CD4-positive, alpha-beta T cell treated with Interleukin-10 for 1 hour (primary cell): ENCODE measurements at places on chromosomes 16 and 17.

- DNase-seq = no peak
These were observed 140.4 kb upstream of the CA10 start for GRCh38 chr17:52298881-52299280.

DNA sequence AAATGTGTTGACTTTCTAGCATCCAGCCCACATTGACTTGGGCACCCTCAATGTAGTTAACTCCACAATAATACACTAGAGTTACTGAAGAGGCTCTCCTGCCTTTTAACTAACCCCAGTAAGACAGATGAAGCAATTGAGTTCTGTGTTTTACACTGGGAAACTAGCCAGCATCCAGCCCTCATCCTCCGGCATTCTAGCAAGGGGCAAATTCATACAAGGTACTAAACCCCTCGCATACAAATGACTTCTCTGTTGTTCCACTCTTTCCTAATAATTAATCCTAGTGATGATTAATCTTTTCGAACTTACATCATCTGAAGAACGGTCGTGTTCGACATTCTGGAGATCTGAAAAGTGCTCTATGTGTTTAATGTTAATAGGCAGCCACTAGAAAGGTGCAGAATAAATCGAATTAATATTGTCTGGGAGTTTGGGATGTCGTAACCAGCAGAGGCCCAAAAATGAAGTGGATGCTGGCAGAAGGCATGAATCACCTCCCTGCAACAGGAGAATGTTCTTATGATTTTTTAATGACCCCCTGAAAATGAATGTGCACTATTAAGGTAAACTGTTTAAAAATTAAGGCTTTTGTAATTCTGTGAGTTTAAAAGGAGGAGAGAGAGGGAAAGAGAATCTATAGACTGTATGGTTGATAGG lies 249.4 kb downstream of the SNX29 start:
- DNase-seq = no peak

GRCh38 chr17:31310260-31310659 lies 3.6 kb downstream of the EVI2B start:
- DNase-seq = peak; percentile 83

- no peak for DNase-seq
These were observed at the start of gene ITGAE for GRCh38 chr17:3800362-3801271. TSS of gene ITGAE (minus strand) at chr17:3801188. CDS start at chr17:3801144, 44 bp downstream.

DNA sequence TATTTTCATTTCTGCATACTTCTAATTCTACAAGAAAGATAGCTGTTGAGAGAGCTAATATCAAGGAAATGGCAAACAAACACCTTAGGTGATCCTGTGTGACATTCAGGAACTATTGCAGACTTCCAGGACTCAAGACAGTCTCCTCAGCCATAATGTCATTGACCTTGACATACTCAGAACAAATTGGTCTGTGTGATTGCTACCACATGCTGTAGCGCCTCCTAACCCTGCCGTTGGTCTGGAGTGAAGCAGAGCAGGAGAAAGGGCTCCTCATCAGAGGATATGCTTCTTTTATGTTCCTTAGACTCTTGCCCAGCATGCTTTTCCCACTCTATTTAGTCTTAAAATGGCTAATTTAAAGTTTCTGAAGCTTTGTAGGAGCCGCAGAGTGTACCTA lies 194.2 kb upstream of the TBX2 start:
- DNase-seq = no peak

DNA sequence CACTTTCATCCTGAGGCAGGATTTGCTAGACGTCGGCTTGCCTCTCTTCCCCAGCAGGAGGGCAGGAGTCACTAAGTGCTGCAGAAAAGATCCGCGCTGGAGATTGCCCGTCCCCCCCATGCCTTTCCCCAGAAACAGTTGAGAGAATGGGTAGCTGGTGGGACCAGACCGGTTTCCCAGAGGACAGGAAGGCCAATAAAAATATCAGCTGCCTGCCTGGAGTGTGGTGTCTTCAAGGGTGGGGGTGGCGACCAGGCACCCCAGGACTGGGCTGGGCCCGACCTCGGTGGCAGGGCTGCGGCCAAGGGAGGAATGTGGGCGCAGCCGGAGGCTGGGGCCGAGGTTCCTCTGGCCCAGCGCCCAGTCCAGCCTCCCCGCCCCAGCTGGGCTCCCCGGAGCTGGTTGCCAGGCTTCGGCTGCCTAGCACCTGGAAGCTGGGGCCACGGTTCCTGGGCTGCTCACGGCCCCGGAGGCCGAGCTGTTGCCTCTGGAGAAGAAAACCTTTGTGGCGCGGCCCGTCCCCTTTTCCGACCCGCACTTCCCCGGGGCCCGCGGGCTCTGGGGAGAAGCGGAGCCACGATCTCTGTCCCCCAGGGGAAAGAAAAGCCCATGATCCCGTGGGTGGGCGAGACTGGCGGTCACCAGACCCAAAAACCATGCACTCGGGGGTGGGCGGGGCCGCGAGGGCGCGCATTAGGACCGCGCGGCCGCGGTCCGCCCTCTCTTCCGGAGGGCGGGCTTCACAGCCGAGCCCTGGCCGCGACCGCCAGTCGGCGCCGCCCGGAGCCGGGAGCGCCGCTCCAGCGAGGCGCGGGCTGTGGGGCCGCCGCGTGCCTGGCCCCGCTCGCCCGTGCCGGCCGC lies at the start of gene TRAF4:
TSS of gene TRAF4 (plus strand) at position 769 of the 861 bp plus-strand sequence. CDS start 102 bp downstream, outside the sequence.
- peak; percentile 80 for DNase-seq

DNA sequence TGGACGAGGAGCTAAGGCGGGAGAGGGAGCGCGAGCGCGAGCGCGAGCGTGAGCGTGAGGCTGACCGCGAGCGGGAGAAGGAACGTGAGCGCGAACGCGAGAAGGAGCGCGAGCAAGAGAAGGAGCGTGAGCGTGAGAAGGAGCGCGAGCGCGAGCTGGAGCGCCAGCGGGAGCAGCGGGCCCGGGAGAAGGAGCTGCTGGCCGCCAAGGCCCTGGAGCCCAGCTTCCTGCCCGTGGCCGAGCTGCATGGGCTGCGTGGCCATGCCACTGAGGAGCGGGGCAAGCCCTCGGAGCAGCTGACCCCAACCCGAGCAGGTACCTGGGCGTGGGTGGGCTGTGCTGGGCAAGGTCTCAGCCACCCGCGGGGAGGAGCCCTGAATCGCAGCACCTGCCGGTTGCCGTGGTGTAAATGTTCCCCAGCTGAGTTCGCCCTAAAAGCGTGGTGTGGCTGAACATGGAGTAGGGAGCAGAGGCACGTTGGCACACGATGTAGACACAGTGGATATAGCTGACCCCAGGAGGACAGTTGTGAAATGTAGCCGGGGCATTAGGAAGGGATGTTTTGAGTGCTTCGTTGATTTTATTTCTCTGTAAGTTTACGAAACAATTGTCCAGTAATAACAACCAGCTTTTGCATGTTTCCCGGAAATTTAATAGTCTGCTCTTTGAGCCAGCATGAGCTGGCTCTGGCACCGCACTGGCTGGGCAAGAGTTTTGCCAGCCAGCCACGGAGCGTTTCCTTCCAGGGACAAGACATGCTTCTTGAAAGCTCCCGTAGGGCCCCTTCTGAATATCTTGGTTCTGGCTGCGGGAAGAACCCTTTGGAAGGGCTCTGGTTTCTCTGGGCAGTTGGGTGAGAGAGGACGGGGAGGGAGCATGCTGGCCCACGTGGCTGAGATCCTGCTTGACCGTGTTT lies 32.1 kb downstream of the GINS2 start:
- DNase-seq = no peak

GRCh38 chr16:24580665-24581064 lies 41.3 kb downstream of the RBBP6 start:
- no peak for DNase-seq

- no peak for DNase-seq
These were observed 44.0 kb downstream of the IRX6 start for GRCh38 chr16:55367866-55368603.

- DNase-seq = peak; percentile 47
These were observed 14.4 kb upstream of the GPRC5B start for GRCh38 chr16:19898924-19899604.

GRCh38 chr17:50170662-50171370 lies 5.0 kb downstream of the SGCA start:
- DNase-seq = no peak

DNA sequence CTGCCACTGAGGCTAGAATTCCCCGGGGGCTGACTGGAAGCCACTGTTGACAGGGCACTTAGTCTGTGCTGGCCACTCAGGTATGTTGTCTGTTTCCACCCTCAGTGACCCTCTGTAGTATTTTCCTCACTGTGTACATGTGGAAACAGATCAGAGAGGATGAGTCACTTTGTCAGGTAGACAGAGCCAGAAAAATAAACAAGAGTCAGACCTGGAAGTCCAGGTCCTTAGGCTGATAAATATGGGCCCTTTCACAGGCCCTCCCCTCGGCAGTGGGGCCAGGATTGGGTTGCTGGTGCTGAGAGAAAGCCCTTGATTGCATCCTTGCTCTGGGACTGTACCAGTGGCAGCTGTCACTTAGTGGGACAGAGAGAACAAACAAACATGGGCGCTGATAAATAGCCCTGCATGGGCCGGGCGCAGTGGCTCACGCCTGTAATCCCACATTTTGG lies 21.3 kb downstream of the PGS1 start:
- no peak for DNase-seq

- no peak for DNase-seq
These were observed 567 bp downstream of the UBB start for GRCh38 chr17:16381496-16381820.

DNA sequence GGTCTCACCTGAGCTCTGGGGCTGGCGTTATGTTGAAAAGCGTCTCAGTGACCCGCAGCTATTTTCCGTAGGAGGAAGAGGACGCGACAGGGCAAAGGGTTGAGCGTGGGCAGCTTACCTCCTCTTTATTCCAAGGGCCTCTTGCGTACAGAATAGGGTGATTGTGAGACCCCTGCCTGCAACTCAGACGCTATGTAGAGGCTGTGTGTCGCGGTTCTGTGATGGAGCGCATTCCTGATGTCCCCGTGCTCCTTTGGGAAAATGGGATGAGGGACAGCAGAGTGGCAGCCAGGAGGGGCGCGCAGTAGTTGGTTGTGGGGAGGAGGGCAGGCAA lies 531 bp upstream of the CDH8 start:
- no peak for DNase-seq

DNA sequence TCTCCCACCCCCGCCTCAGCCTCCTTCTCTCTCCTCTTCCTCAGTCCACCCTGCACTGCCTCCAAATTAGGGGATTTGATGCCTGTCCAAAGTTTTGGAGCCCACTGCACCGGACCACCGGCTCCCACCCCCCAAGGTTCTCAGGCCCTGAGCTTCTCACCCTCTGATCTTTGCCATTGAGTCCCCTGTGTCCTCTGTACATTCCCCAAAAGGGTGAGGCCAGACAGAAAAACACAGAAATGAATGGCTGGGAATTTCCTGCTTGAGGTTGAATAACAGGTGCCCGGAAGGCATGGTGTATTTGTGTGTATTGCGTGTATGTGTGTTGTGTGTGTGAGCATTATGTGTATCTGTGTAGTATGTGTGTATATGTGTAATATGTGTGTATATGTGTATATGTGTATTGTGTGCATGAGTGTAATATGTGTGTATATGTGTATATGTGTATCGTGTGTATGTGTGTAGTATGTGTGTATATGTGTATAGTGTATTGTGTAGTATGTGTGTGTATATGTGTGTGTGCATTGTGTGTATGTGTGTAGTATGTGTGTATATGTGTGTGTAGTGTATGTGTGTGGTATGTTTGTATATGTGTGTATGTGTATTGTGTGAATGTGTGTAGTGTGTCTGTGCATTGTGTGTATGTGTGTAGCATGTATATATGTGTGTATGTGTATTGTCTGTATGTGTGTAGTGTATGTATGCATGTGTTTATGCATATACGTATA lies 16.0 kb upstream of the CCL17 start:
- DNase-seq = no peak

DNA sequence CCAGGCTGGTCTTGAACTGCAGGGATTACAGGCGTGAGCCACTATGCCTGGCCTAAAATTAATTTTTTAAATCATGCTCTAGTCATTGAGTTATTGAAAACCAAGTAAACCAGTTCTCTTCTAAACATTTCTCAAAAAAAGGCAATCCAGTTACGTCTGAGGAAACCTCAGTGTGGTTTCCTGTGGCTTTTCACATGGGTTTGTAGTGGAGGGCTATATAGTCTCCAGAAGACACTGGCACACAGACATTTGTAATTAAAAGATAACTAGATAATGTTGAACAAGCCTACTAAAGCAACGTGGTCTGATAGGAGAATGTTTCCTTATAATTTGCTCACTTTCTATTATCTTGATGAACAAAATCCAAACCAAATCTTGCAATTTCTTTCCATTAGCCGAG lies 5.2 kb upstream of the TOB1 start:
- DNase-seq = peak; percentile 75

DNA sequence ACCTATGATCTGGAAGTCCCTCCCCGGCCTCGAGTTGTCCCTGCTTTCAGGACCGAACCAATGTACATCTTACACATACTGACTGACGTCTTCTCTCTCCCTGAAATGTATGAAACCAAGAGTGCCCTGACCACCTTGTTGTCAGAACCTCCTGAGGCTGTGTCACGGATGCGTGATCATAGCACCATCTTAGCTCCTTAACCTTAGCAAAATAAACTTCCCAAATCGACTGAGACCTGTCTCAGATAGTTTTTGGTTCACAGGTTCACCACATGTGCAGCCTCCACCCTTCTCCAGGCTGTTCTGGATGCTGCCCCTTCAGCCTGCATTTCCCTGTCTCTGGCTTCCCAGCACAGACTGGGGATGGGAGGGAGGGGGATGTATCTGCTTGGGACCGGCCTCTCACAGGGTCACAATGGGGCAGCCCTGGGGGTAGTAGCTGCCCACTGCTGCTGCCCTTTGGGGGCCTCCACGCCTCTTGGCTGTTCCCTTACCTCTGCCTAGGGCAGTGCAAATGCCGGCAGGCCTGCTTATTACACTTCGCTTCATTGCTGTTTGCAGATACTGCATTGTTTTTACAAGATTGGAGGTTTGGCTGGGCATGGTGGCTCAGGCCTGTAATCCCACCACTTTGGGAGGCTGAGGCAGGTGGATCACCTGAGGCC lies 69.8 kb downstream of the NT5M start:
- no peak for DNase-seq

DNA sequence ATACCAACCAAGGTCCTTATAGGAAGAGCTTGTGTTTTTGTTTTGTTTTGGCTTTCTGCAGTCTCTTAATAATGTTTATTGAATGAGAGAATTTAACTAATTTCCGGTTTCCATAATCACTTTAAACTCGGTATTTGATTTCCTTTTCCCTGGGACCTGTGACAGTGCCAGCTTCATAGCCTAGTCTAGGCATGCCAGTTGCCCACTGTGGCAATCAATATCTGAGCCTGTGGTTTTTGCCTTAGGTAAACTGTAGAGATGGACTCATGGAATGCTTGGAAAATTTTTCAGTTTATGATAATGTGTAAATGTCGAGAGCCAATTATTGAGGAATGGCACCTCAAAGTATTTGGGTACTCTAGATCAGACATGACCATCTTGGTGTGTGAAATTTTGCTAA lies 78.2 kb downstream of the FTO start:
- DNase-seq = no peak
